Activated CD8-positive, alpha-beta T cell treated with anti-CD3 and anti-CD28 coated beads, Interleukin-2, amount 10 ng/mL, durations not matched to agents 7 days and 5 days (primary cell): ENCODE measurements at places on chromosomes 7 and 10.

GRCh38 chr10:85979598-85979997, 387.0 kb downstream of the GRID1 start:
- no peaks in the 10 kb centered on the region for H3K4me1 ChIP-seq
- no peak overlapping the region for H3K27ac ChIP-seq
- no peaks in the 10 kb centered on the region for H3K27me3 ChIP-seq
- H3K4me3 ChIP-seq = no peak overlapping the region

GRCh38 chr10:119335671-119336353, 128.4 kb downstream of the GRK5 start:
- H3K4me3 ChIP-seq = no peak overlapping the region
- DNase-seq = no peak
- H3K36me3 ChIP-seq = peaks cover 5% of the 10 kb centered on the region
- H3K27ac ChIP-seq = no peak overlapping the region
- no peaks in the 10 kb centered on the region for H3K27me3 ChIP-seq

DNA sequence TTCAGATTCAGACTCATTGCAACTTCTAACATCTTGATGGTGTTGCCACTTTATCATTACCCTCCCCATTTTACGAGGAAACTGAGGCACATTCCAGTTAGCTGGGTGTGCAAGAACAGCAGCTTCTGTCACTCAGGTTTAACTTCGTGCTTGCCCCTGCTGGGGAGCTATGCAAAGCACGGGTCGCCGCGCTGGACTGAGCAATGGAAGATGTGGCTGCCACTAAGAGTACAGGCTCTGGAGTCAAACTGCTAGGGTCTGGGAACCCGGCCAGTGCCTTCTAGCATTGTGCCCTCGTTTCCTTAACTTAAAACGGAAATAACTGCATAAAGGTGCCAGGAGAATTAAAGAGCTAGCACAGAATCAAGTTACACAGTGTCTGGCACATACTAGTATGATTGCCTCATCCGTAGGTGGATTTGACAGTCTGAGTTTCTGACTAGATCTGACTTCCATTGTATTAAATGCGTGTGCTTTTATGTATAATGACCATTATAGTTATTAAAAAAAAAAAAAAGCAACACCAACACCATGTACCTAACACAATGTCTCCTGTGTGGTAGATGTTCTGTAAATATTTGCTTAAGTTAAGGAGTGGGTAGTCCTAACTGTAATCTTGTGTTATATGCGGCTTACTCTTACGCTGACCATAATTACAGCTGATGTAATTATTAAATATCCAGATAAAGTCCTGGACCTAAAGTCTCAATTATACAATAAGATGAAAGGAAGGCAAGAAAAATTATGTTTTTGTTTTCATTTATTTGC, 842 bp downstream of the ZNF22 start:
- peak; percentile 74 for DNase-seq
- peak overlapping the region; percentile 94 for H3K27ac ChIP-seq
- peaks cover 3% of the 10 kb centered on the region for H3K27me3 ChIP-seq
- H3K4me3 ChIP-seq = peak overlapping the region; percentile 94
- peaks cover 46% of the 10 kb centered on the region for H3K36me3 ChIP-seq

GRCh38 chr10:75646916-75647315, 215.5 kb downstream of the LRMDA start:
- peaks cover 2% of the 10 kb centered on the region for H3K27me3 ChIP-seq
- no peak overlapping the region for H3K27ac ChIP-seq
- H3K4me3 ChIP-seq = no peak overlapping the region
- no peak for DNase-seq

DNA sequence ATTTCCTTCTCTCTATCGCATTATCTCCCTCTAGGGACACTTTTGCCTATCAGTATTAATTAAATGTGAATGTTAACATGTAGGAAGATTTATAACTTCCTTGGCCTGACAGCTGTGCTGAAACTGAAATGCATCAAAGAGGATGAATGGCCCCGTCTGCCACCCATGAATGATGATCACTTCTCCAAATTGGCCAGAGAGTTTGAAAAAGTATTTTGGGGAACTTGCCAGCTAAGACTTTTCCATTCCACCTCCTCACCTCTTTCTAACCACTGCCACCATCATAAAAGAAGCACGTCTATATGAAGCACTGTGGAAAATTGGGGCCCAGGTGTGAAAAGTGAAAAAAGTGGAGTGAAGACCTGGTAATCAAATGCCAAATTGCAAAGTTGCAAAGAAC, 25.4 kb upstream of the ST8SIA6 start:
- H3K27ac ChIP-seq = no peak overlapping the region
- H3K27me3 ChIP-seq = peaks cover 29% of the 10 kb centered on the region
- H3K4me3 ChIP-seq = no peak overlapping the region
- no peaks in the 10 kb centered on the region for H3K4me1 ChIP-seq
- no peak for DNase-seq
- H3K36me3 ChIP-seq = no peaks in the 10 kb centered on the region
